Activated CD4-positive, CD25-positive, alpha-beta regulatory T cell treated with anti-CD3 and anti-CD28 coated beads, Interleukin-2, amount 50 U/mL, for 72 hours (primary cell): ENCODE measurements at places on chromosomes 3 and 15.

GRCh38 chr15:62147551-62147950 lies 17.5 kb downstream of the C2CD4B start:
- DNase-seq: no peak

DNA sequence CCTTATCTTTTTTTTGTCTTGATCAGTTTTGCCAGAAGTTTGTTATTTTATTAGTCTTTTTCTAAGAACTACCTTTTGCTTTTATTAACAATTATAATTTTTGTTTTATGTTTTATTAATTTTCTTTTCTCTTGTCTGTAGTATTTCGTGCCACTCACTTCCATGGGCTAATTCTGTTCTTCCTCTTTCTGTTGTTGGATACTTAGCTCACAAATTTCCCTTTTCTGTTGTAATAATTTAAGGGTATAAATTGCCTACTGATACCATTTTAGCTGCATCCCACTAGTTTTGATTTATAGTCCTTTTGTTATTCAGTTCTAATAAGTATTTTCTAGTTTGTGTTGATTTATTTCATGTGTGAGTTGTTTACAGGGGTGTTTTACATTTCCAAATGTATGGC lies 48.6 kb downstream of the SNRK start:
- no peak for DNase-seq

GRCh38 chr15:57198131-57198530 lies 178.2 kb upstream of the CGNL1 start:
- no peak for DNase-seq

- DNase-seq: no peak
Measured at GRCh38 chr15:77426871-77427270, 6.2 kb downstream of the HMG20A start.

- DNase-seq: no peak
Measured at GRCh38 chr3:119310071-119310470, 15.9 kb downstream of the ARHGAP31 start.

DNA sequence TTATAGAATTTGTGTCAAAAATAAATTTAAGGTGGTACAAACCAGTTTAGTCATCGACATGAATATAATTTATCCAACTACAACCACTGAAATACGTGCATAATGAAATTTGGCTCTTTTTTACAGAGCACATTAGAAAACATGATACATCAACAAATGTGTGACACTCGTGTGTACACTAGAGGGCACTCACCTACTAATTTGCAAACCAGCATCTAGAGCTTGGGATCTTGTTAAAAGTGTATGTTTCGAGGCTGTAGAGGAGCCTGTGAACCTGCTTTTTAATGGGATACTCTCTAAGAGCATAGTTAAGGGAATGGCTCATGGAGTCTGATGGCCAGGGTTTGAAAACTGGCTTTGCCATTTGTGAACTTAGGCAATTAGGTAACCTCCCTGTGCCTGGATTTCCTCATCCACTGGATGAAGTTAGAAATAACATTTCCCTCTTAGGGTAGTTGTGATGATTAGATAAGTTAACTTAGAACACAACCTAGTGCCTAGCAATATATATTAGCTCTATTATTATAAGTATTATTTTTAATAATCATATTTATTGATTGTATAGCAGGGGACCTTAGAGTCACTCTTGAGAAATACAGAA lies 8.8 kb upstream of the CPOX start:
- DNase-seq: no peak

DNA sequence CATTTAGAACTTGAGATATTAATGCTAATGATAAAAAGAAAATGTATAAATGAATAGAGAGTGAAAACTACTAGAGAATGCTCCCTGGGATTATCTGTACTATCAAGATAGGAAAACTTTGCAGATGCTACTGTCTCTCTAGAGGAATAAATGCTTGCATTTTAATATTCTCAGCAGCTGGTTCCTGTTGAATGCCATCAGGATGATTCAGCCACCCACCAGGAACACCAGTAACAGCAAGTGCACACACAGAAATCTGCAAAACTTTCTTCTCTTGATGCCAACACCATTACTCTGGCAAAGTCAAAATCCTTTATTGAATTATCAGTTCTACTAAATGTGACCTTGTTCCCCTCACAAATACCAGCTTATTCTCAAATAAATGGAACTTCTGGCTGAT lies 148.4 kb downstream of the TIGIT start:
- no peak for DNase-seq

- no peak for DNase-seq
Measured at GRCh38 chr3:187648177-187648576, 22.0 kb downstream of the SST start.

DNA sequence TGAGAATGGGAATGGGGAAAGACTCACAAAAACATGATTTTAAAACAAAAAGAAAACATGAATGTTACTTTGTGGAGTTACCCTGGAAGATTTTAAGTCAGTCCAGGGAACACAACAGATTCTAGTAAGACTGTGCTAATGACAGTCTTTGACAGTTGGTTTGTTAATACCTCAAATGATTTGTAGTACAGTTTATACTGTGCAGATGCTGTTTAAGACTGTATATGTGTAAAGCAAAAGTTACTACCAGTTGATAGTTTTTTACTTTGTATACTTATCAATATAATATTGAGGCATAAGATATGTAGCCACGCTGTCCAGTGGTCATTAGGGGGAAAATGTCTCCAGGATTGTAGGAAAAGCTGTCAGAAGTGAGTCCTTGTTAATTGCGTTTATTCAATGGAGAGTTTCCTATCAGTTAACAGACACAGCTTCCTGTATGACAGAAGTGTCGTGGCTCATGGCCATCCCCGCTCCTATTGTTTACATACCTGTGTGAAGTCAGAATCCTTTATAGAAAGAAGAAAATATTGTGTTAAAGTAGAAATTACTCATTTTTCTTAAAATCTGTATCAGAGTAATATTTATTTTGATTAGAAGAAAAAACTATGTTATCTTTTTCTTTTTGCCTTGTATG lies 36.0 kb downstream of the NKIRAS1 start:
- DNase-seq: no peak

DNA sequence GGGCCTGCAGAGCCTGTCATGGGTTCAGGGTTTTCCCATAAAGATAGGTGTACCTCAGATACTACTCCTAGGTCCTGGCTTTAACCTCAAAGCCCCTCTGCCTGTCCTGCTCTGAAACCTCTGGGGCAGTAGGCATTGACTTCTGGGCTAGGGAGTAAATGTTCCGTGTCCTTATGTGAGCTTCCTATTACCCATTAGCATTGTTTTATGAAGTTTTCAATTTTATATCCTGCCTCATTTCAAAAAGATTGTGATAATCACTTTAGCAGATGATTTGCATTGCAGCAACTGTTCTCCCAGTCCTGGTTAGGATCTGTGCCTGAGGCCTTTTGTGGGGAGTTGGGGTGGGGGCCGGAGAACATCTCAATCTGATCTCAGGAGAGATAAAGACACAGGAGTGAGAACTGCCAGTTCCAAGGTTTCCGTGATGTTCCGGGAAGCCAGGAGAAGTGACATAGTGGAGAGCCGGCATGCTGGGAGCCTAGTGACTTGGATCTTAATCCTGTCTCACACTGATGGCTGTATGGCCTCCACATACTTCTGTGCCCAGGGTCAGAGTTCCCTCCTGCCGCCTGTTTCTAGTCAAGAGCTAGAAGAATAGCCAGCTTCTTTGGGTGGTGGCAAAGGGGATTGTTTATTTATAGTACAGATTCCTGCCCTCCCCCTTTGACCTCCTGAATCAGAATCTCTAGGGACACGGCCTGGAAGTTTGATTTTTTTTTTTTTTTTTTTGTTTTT lies 10.6 kb downstream of the TPM1 start:
- no peak for DNase-seq

DNA sequence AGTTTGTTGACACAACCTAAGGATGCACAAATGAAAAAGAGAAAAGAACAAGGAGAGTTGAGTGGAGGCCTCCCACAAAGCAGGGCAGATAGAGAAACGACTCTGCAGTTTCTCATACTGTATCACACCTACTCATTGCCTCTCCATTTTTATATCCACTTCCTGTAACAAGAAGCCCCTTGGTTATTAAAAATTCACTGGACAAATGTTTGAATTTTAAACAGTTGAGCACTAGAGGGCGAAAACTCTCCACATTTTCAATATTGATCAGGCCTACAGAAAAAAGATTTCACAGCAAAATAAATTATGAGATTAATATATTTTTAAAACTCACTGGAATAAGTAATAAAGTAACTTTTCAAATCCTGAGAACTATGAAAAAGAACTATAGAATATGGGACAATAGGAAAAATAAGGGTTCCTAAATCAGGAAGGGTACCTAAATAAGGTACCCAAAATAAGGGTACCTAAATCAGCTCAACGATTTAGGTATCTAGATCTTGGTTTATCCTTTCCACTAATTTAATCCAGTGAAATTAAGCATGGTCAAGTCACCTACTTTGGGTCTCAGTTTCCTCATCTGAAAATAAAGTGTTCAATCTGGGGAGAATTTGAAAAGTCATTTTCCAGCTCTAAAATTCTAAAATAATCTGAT lies 47.0 kb upstream of the PPIB start:
- DNase-seq: no peak

GRCh38 chr3:37218206-37218605 lies 43.8 kb upstream of the LRRFIP2 start:
- no peak for DNase-seq

GRCh38 chr15:78524230-78524629 lies 16.0 kb upstream of the PSMA4 start:
- no peak for DNase-seq

DNA sequence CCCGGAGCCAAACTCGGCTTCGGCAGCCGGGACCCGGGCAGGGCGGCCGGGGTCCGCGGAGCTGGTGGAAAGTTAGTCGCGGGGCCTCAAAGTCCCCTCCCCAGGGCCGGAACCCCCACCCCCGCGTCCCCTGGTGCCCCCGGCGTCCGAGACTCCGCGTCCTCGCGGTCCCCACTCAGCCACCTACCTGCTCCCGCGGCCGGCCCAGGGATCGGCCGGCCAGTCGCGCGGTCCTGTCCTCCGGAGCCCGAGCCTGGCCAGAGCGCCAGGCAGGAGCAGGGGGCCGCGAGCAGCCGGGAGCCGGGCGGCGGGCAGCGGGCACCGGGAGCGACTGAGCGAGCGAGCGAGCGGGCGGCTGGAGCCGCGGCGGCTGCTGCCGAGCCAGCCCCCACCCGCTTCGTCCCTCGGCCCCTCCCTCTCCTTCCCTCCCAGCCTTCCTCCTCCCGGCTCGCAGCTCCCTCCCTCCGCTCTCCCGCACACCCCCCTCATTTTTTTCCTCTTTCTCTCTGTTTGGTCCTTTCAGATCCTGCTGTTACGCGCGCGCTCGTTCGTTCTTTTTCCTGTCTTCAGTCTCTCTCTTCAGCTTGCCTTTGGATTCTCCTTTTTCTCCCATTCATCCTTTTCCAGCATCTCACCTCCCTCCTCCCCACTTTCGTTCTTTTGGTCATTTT lies at the start of gene MEGF11:
TSS of gene MEGF11 (minus strand) at position 333 of the 671 bp plus-strand sequence. CDS start 125,347 bp downstream, outside the sequence.
- no peak for DNase-seq

- DNase-seq: no peak
Measured at GRCh38 chr3:8825153-8825825, 55.9 kb upstream of the OXTR start.

GRCh38 chr15:58503139-58504027 lies 71.6 kb downstream of the LIPC start:
- no peak for DNase-seq

DNA sequence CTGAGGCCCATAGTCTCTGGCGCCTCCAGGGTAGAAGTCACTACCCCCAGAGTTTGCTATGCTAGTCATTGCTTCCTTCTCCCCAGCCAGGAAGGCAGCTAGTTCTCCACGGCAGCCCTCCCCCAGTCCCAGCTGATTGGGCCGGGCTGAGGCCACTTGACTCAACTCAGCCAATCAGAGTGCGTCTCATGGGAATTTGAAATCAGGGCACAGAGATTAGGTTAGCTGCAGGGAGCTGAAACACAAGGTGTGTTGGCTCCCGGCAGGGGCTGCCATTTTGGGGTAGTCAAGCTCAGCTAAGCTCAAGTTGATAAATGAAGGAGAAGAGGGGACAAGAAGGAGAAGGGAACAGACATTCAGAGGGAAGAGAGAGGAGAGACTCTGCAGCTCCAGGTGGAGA lies 32.8 kb downstream of the LINGO1 start:
- no peak for DNase-seq

DNA sequence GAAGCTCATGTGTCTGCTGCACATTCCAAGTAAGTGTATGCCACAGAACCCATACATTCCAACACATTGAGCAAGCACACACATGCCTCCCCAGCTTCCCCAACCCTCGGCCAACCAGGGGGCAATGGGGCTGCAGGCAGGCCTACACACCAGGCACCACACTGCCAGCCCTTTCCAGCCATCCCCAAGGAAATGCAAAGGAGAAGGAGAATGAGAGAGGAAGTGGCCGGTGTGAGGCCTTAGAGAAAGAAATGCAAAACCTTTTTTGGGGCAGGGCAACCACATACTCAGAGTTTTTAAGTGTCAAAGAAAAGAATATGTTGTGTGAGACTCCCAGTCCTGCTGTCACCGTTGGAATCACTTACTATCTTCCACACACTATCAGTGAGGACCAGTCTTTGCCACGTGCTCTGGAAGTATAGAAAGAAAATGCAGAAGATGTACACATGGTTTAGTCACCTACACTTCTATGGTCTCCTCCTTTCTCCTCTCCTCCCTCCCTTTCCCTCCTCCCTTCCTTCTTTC lies 11.1 kb downstream of the IGF2BP2 start:
- no peak for DNase-seq

GRCh38 chr15:54808321-54808720 lies 388.4 kb downstream of the RSL24D1 start:
- DNase-seq: no peak

GRCh38 chr15:43975326-43975725 lies 148.5 kb downstream of the WDR76 start:
- no peak for DNase-seq

GRCh38 chr3:61983479-61983878 lies 389.9 kb downstream of the FEZF2 start:
- DNase-seq: no peak

DNA sequence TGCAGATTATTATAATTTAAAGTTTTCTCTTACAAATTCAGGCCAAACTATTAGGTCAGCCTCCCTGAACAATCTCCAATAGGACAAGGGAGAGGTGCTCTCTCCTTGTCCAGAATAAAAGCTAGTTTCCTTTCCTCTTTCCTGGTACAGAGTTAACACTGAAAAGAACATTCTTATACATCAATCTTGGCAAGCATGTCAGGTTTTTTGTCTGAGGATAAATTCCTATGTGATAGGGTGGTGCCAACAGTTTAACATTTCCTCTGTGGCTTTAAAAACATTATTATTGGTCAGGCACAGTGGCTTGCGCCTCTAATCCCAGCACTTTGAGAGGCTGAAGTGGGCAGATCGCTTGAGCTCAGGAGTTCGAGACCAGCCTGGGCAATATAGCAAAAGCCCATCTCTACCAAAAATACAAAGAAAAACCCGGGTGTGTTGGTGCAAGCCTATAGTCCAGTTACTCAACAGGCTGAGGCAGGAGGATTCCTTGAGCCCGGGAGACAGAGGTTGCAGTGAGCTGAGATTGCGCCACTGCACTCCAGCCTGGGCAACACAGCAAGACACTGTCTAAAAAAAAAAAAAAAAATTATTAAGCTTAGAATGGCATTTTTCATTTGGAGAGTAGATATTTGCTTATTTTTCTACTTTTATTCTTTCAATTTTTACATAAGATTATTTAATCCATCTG lies 13.7 kb upstream of the ULK4 start:
- no peak for DNase-seq

- DNase-seq: no peak
Measured at GRCh38 chr15:73352082-73352481, 16.7 kb downstream of the HCN4 start.
